ENCODE measurements at places on chromosomes 3 and 15. TPM values are rescaled to one million over a fixed set of nuclear protein-coding genes. Genes with fewer than 3 reads are reported as not detected.
A peak's percentile ranks its signal among the peaks of the same experiment; 100 is the strongest.

DNA sequence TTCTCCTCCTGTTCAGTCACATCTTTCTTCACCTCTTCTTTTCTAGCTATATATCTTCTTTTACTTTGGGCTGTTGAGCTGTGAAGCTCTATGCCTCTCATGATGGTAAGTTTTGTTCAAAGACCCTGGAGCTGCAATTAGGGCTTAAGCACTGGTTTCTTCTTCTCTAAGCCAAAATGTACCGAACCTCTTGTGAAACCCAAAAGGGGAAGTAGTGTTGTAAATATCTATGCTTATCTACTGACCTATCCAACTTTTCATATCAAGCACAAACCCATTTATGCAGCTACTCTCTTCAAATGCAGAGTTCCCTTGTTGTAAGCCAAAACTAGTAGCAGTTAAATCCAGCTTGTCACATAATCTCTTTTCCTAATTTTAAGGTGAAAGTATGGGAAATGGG, 123.6 kb upstream of the CD96 start:
- DNase-seq = no peak
- H3K4me1 ChIP-seq = no peaks in the 10 kb centered on the region
- H3K4me3 ChIP-seq = no peak overlapping the region
- H3K36me3 ChIP-seq = no peaks in the 10 kb centered on the region

Gene ERICH6
- 0.24 TPM for total RNA-seq

- no peaks in the 10 kb centered on the region for H3K27me3 ChIP-seq
- H3K27ac ChIP-seq = no peak overlapping the region
- H3K36me3 ChIP-seq = no peaks in the 10 kb centered on the region
- no peak for DNase-seq
- no peak overlapping the region for H3K4me3 ChIP-seq
Observed at GRCh38 chr3:73557986-73558726, 66.6 kb downstream of the PDZRN3 start.

DNA sequence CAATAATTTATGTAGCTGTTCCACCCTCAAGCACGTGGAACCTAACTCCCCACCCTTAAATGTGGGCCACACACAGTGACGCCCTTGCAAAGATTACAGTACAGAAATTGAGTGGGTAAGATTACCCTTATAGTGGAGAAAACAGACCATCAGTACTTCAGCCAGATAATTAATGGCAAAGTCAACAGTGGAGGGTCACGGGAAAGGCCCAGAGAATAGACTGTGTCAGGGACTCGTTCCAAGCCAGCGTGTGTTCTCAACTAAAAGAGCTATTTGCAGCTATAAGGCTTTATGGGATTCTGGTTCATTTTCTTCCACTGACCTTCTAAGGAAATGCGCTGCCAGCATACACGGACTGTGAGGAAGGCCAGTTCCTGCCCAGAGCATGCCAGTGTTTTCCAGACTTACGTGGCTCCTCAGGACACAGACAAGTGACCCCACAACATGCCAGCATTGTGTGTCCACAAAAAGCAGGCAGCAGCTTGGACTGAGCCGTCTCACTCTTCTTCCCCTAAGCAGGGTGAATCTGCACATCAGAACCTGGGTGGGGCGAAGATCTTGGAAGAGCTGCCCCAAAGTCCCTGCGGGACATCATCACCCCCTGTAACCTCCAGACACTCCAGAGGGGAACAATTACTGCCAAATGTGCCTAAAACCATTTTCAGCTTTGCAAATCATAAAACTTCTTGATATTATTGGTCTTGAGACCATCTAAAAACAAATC, 428.5 kb downstream of the OCA2 start:
- H3K36me3 ChIP-seq = no peaks in the 10 kb centered on the region
- no peak for DNase-seq
- H3K27me3 ChIP-seq = no peaks in the 10 kb centered on the region
- H3K4me1 ChIP-seq = no peaks in the 10 kb centered on the region
- no peak overlapping the region for H3K4me3 ChIP-seq
- no peak overlapping the region for H3K27ac ChIP-seq

GRCh38 chr3:124125315-124125714, 133.4 kb upstream of the ROPN1 start:
- no peak for DNase-seq
- H3K36me3 ChIP-seq = no peaks in the 10 kb centered on the region
- no peaks in the 10 kb centered on the region for H3K27me3 ChIP-seq
- H3K4me1 ChIP-seq = no peaks in the 10 kb centered on the region
- no peak overlapping the region for H3K27ac ChIP-seq

Gene HTR3E
- not detected for total RNA-seq

- H3K36me3 ChIP-seq = peaks cover 12% of the 10 kb centered on the region
- no peak overlapping the region for H3K4me3 ChIP-seq
- no peak overlapping the region for H3K27ac ChIP-seq
- H3K4me1 ChIP-seq = no peaks in the 10 kb centered on the region
Observed at GRCh38 chr3:124654470-124654845, 75.8 kb upstream of the UMPS start.

GRCh38 chr3:43410592-43410991, 124.3 kb downstream of the SNRK start:
- no peak overlapping the region for H3K4me3 ChIP-seq
- no peaks in the 10 kb centered on the region for H3K36me3 ChIP-seq
- H3K27me3 ChIP-seq = no peaks in the 10 kb centered on the region
- no peak for DNase-seq

Gene SNRK
- 7.1 TPM for total RNA-seq

Gene MLF1
- total RNA-seq = 4.9 TPM

Gene MCTP2
- 0.19 TPM for total RNA-seq

GRCh38 chr3:29683018-29683993, 402.4 kb downstream of the RBMS3 start:
- no peak overlapping the region for H3K27ac ChIP-seq
- DNase-seq = no peak
- H3K4me1 ChIP-seq = peaks cover 16% of the 10 kb centered on the region
- no peak overlapping the region for H3K4me3 ChIP-seq
- no peaks in the 10 kb centered on the region for H3K36me3 ChIP-seq
- no peaks in the 10 kb centered on the region for H3K27me3 ChIP-seq

DNA sequence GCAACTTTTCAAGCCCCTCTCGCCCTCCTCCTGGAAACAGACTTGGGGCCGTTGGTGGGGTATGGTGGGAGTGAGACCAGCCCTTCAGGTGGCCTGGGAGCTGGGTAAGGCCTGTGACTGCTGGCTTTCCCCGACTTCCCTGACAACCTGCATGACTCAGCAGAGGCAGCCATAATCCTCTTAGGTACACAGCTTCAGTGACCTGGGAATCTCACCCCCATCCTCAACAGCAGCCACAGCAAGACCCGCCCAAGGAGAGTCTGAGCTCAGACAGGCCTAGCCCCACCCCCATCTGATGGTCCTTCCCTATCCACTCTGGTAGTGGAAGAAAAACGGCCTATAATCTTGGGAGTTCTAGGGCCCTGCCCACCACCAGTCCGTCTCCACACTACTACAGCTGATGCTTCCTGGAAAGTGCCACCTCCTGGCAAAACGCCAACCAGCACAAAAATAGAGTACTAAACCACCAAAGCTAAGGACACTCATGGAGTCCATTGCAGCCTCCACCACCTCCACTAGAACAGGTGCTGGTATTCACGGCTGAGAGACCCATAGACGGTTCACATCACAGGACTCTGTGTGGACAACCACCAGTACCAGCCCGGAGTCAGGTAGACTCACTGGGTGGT, 13.1 kb upstream of the SLC27A2 start:
- H3K27me3 ChIP-seq = no peaks in the 10 kb centered on the region
- no peak for DNase-seq
- H3K27ac ChIP-seq = no peak overlapping the region
- peaks cover 7% of the 10 kb centered on the region for H3K4me1 ChIP-seq
- no peaks in the 10 kb centered on the region for H3K36me3 ChIP-seq

DNA sequence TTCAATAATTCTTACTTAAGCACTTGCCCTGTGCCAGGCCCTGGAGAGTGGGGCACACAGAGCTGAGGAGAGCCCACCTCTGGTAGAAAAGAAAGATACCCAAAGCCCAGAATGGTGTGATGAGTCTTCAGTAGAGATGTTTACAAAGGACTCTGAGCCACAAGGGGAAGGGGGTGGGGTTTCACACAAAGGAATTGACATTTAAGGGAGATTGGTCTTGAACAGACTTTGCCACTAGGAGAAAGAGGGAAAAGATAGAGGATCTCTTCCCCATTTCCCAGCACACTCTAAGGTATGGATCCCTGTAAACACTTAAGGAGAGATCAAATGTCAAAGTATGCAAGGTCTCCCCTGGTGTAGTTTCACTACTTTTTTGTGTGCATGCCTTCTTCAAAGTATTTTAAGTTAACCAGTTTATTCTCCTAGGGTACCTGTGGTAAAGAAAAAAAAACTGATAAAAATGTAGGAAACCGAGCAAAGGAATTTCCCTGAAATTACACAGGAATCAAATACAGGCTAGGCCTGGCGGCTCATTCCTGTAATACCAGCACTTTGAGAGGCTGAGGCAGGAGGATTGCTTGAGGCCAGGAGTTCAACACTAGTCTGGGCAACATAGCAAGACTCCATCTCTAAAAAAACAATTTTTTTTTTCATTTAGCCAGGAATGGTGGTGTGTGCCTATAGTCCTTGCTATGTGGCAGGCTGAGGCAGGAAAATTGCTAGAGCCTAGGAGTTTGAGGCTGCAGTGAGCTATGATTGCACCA, 117.6 kb upstream of the SKOR1 start:
- no peaks in the 10 kb centered on the region for H3K27me3 ChIP-seq
- H3K27ac ChIP-seq = no peak overlapping the region
- H3K4me3 ChIP-seq = no peak overlapping the region

- no peaks in the 10 kb centered on the region for H3K27me3 ChIP-seq
- DNase-seq = peak; percentile 81
- H3K4me1 ChIP-seq = peaks cover 7% of the 10 kb centered on the region
Observed at GRCh38 chr3:32780735-32781210, 37.0 kb upstream of the TRIM71 start.

DNA sequence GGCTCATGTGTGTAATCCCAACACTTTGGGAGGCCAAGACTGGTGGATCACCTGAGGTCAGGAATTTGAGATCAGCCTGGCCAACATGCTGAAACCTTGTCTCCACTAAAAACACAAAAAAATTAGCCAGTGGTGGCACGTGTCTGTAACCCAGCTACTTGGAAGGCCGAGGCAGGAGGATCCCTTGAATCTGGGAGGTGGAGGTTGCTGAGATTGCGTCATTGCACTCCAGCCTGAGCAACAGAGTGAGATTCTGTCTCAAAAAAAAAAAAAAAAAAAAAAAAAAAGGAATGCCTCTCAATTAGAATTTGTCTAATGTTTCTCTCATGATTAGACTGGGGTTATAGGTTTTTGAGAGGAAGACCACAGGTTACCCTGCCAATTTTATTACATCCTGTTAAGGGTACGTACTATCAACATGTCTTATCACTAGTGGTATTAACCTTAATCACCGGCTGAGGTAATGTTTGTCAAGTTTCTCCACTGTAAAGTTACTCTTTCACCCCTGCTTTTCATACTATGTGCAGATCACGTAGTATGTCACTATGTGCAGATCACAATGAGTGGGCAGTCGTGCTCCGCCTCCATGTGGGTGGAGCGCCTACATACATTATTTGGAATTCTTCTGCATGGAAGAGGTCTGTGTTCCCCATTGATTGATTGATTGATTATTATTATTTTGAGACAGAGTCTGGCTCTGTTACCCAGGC, 6.2 kb upstream of the RPAP1 start:
- no peaks in the 10 kb centered on the region for H3K27me3 ChIP-seq
- no peaks in the 10 kb centered on the region for H3K4me1 ChIP-seq
- H3K36me3 ChIP-seq = no peaks in the 10 kb centered on the region
- H3K4me3 ChIP-seq = no peak overlapping the region
- DNase-seq = no peak

DNA sequence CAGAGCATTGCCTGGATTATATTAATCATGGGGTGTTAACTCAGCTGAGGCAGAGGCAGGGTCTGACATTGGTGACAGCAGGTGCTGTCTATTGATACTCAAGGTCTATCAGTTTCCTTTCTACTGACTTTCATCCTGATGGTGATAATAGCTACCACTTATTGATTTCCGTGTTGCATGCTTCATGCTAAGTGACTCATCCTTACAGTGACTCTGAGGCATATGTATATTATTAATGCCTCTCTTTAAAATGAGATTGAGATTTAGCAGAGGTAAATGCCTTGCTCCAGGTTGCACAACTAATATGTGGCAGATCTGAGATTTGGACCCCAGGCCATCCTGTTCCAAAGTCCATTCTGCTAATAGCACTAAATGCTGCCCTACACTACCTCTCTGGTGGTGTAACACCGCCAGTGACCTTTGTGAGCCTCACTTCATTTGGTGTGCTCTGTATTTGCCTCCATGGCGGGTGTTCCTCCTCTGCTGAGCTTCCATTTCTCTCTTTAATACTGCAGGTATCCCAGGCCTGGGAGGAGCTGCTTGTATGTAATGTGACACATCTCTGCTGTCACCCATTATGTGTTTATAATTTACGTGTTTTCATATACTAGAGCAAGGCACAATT, 50.4 kb downstream of the GPR171 start:
- H3K4me3 ChIP-seq = no peak overlapping the region
- no peak for DNase-seq
- H3K27me3 ChIP-seq = no peaks in the 10 kb centered on the region

Gene INSYN1
- total RNA-seq = 2.0 TPM

- H3K4me3 ChIP-seq = no peak overlapping the region
- DNase-seq = no peak
- H3K36me3 ChIP-seq = no peaks in the 10 kb centered on the region
Observed at GRCh38 chr15:66864871-66865281, 162.8 kb downstream of the SMAD6 start.
